Mesendoderm (in vitro differentiated cells): ENCODE measurements at places on chromosomes 6 and 20.

DNA sequence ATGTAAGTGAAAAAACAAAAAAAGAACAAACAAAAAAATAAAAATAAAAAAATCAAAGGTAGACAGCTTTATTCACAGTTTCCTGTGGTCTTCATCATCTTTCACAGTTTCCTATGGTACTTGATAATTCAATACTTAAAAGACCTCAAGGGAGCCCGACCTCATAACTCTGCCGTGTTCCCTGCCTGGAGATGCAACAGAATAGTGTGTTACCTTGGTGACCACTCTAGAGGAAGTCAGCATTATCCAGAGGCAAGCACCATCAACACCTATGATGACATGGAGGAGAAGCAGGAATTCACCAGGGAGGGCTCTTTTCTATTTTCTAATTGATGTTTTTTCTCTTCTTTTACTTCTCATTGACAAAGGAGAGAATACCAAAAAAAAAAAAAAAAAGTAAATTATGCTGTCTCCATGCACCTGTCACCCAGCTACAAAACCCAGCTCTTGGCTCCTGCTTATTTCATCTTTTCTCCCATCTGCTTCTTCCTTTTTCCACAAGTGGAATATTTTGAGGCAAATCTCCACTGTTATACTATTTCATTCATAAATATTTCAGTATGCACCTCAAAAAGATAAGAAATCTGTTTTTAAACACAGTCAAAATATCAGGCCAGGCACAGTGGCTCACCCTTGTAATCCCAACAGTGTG lies 95.8 kb upstream of the STXBP5 start:
- DNase-seq, result peak; percentile 10

- no peak for DNase-seq
These were observed 24.7 kb downstream of the CNKSR3 start for GRCh38 chr6:154485815-154486214.

DNA sequence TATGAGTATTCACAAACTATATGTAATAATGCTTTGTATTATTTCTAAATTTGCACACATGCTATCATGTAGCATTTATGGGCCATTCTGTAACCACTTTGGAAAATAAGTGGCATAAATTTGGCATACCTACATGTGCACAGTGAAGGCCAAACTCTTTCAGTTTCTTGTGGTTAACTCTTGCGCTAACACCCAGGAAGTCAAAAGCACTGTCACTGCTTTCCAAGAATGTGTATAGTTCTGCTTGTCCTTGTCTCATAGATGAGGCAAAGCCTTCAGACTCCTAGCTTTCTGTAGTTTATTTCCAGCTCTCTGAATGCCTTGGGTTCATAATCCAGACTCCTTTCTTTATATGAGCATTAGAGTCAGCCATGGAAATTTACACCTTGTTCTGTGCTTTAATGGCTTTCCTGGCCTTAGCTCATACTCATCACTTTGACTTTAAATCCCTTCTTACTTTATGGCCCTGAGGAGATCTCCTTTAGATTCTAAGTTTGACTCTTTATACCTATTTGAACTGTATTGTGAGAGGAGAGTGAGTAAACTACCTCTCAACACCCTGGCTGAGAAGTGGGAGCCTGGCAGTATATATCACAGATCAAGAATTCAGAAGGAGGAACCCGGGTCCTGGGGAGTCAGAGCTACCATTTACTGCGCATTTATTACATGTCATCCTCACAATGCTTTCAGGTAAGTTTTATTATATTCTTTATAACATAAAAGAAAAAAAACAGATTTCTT lies 949 bp upstream of the SLC17A3 start:
- no peak for DNase-seq

GRCh38 chr20:54624706-54625390 lies 149.5 kb downstream of the DOK5 start:
- peak; percentile 47 for DNase-seq

DNA sequence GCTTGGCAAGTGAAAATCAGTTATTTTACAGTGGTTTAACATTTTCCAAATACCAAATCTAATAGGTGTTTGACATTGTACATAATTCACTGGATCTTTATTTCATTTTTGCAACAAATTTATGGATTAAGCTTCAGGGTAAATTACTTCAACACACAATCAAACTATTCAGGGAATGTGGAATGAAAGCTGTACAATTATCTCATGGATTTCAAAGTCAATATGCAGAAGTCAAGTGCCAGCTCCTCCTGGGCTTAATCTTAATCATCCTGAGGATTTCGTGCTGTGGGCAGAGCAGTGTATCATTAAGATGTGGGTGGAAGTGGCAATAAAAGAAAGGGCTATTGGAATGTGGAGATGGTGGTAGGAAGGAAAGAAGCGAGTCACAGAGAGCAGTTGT lies 548.8 kb downstream of the COL12A1 start:
- DNase-seq, result no peak

DNA sequence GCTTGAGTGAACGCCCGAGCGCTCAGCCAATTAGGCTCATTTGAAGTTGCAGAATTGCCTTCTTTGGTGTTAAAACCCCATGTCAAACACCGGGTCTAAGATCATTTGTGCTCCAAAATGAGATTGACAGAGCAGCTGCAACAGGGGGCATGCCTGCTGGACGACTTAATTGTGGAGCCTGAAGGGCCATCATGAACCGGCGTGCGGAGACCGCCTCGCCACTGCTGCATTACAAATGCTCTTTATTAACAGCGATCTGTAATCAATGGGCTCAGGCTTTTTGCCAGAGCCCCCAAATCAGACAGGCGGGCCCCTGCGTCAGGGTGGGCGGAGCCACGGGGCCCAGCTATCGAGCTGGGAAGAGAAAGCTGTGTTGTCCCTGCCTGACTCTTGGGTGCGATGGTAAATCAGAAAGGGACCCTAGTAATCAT lies 183.2 kb downstream of the SIM1 start:
- DNase-seq, result peak; percentile 54

DNA sequence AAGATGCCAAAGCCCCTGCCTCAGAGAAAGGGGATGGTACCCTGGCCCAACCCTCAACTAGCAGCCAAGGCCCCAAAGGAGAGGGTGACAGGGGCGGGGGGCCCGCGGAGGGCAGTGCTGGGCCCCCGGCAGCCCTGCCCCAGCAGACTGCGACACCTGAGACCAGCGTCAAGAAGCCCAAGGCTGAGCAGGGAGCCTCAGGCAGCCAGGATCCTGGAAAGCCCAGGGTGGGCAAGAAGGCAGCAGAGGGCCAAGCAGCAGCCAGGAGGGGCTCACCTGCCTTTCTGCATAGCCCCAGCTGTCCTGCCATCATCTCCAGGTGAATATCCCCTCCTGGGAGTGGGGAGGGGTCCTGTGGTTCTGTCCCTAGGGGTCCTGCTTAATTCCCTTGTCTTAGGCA lies 1.1 kb downstream of the MYLK2 start:
- DNase-seq, result no peak

- peak; percentile 47 for DNase-seq
These were observed 47.7 kb upstream of the POLR1H start for GRCh38 chr6:30013291-30013922.

GRCh38 chr6:170369403-170369802 lies 62.8 kb downstream of the FAM120B start:
- no peak for DNase-seq
